Neuronal stem cell (in vitro differentiated cells): ENCODE measurements at places on chromosomes 5 and 9.

DNA sequence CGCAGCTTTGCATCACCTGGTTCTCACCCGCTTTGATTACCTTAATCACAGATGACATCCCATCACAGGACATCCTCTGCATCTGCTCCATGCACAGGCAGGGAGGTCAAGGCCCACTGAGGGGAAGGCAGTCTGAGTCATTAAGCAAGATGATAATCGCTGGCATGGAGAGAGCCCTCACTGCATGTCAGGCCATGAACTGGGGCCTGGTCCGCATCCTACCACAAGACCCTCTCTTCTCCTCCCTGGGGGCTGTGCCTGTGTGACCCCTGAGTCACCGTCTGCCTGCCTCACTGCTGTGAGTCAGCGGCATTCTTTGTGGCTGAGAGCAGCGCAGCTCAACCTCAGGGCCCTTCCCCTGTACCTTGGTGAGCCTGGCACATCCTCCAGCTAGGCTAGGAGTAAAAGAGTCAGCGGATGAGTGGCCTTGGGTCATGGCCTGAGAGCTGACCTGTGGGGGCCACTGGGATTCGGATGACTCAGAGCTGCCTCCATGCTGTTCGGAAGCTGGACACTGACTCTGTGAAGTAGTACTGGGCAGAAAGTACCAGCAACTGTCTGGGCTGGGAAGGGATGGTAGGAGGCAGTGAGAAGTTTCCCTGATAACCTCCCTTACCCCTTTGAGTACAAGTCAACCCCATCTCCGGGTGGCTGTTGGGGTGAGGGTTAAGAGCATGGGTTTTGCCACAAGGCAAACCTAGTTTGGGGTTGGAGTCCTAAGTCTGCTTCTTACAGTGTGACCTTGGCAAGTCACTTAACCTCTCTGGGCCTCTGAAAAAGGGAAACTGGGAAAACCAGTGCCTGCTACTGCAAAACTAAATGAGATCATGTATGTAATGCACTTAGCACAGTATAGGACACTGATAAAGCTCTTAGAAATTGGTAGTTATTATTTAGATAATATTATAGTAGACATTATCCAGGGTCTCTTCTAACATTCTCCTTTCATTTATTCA is 14.6 kb upstream of the ARSI start:
- DNase-seq: no peak

GRCh38 chr5:24391816-24392215 is 253.0 kb downstream of the CDH10 start:
- DNase-seq: no peak

GRCh38 chr5:83101514-83101913 is 24.2 kb downstream of the XRCC4 start:
- no peak for DNase-seq

- DNase-seq: no peak
These were observed 91.2 kb downstream of the PHF2 start for GRCh38 chr9:93667627-93668026.

DNA sequence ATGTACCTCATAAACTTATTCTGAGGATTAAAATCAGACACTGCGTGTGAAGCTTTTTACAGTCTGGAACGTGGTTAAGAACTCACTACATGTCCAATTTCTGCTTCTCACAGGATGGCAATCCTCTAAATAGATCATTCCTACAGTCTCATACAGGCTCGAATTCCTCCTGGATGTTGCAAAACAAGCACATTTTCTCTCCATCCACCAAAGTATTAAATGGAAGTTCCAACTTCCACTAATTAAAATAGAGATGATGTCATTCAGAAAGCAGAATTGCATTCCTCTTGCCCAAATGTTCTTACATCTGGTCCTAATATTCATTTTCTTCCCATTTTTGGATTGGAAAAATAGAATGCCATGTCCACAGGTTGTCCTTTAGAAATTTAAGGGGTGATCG is 145.5 kb upstream of the PCA3 start:
- no peak for DNase-seq

- DNase-seq: no peak
These were observed 23.2 kb downstream of the ELOVL7 start for GRCh38 chr5:60820593-60821487.

DNA sequence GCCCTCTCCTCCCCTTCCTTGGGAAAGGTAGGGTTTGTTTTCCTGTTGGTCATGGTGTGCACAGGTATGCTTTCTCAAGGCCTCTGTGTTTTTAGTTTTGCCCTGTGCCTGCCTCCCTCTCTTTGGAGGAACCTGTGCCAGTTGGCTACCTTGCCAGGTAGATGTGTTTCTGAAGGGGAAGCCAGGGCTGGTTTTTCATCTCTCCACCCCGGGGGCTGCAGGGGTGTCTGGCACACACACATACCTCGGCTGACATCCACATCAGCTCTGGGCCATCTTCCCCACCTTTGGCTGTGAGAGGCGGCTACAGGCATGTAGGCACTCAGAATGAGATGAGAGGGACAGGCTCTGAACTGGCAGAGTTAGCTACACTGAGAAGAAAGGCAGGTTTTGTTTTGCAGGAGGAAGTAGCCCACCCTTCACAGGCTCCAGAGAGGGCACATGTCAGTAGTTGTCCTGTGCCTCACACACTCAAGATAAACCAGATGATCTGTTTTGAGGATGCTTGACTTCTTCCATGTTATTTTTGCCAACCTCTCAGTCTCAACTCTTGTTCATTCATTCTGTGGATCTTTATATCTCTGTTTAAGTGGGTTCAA is 9.7 kb downstream of the RGMB start:
- no peak for DNase-seq

GRCh38 chr9:109062543-109062942 is 49.2 kb upstream of the CTNNAL1 start:
- DNase-seq: no peak

DNA sequence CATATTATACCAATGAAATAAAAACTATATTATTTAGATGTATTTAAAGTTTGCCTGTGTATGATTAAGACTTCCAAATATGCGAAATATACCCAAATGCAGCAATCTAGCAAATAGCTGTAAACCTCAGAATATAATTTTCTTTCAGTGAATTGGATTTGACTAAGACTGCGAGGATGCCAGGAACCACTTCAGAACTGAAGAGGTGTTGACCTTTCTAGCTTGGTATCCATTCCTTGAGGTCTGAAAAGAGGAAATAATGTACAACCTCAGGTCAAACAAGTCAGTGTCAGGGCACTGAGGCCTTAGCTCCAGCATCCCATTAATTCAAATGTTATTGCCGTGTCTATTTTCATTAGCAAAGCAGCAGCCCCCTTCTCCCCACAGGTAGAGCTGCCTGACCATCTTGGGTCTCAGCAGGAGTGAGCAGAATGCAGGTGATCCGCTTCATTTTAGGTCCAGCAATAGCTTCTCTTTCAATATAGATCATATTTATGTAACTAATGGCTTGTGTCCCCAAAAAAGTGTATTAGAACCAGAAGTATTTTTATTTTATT is 100.0 kb downstream of the KIAA1958 start:
- no peak for DNase-seq

- DNase-seq: no peak
These were observed 43.5 kb downstream of the SCAI start for GRCh38 chr9:125099816-125100215.

- DNase-seq: no peak
These were observed 680.8 kb downstream of the CETN3 start for GRCh38 chr5:89728750-89729149.

- DNase-seq: no peak
These were observed 31.0 kb upstream of the C9orf40 start for GRCh38 chr9:74983709-74984108.

GRCh38 chr9:86637515-86637914 is 283.3 kb upstream of the TUT7 start:
- DNase-seq: peak; percentile 89

DNA sequence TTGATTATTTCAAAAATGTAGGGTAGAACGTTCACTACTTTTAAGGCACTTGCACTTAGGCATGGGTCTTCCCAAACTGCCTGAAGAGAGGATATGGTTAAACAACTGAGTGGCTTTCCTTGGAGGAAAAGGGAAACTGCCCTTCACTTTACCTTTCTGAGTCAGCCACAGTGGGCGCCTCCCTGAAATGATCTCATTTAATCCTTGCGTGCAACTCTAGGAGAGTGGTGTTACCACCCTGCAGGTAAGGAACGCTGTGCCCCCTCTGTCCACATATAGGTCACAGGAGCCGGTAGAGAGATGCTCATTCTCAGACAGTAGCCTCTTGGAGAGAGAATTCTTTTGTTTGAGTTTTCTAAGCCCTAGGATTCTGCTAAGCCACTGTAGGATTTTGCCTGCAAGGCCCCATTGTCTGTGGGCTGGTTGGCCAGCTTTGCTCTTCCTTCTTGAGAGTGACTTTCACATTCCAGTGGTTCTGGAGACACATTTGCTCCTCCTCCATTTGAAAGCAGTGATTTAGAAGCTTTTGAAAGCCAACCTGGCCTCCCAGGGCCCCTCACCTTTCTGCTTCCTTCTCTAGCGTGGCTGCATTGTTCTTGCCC is 110.3 kb upstream of the CTSL start:
- DNase-seq: no peak

GRCh38 chr5:126846744-126847455 is 70.0 kb downstream of the LMNB1 start:
- DNase-seq: no peak

DNA sequence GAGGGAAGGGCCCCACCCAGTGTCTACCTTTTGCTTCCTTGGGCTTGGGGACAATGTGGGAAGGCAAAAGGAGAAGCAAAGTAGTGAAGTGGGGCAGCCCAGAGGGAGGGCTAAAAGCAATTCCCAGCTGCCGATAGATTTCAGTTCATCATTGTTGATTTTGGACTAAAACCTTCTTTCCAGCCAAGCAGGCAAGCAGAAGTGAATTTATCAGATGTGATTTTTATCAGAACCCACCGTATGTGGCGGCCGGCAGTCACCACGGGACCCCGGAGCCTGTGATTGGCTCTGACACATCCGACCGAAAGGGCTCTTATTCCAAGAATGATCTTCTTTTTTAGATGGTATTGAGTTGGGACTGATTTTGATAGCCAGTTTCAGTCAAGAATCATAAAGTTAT is 559.9 kb downstream of the PSAT1 start:
- DNase-seq: no peak

- DNase-seq: peak; percentile 68
These were observed at the start of gene CORO2A for GRCh38 chr9:98192503-98193335. Gene CORO2A, minus strand, starts transcription at chr9:98192637. Its CDS starts 34,977 bp downstream, at chr9:98157660.

GRCh38 chr9:101689039-101689438 is 49.4 kb downstream of the GRIN3A start:
- no peak for DNase-seq

GRCh38 chr5:169218861-169219260 is 82.1 kb downstream of the SLIT3 start:
- no peak for DNase-seq
